Naive thymus-derived CD4-positive, alpha-beta T cell (primary cell): ENCODE measurements at places on chromosomes 6 and 20. TPM values are rescaled to one million over a fixed set of nuclear protein-coding genes. Genes with fewer than 3 reads are reported as not detected.

DNA sequence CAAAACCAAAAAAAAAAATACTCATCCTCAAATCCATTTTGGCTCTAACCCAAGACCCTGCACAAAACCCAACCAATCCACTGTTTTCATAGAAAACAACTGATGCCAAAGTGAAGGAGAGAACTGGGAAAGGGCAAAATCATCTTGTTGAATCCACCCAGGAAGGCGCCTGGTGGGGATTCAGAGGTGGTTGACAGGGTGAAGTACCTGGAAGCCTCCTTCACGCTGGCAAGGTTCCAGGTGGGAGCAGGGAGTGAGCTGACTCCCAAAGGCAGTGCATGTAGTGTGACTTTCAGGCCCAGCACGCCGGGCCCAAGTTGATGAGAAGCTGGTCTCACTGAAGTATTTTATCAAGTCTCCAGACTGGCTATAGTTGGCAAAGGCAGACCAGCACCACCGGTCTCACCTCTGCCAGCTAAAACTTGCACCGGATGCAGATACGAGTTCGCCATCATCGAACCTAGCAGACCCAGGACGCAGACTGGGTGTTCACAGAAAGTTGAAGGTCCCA, 16.5 kb downstream of the PPP1R10 start:
- DNase-seq: no peak
- H3K4me3 ChIP-seq: no peak overlapping the region
- peaks cover 54% of the 10 kb centered on the region for H3K36me3 ChIP-seq

The MUC22 gene
- total RNA-seq: not detected

DNA sequence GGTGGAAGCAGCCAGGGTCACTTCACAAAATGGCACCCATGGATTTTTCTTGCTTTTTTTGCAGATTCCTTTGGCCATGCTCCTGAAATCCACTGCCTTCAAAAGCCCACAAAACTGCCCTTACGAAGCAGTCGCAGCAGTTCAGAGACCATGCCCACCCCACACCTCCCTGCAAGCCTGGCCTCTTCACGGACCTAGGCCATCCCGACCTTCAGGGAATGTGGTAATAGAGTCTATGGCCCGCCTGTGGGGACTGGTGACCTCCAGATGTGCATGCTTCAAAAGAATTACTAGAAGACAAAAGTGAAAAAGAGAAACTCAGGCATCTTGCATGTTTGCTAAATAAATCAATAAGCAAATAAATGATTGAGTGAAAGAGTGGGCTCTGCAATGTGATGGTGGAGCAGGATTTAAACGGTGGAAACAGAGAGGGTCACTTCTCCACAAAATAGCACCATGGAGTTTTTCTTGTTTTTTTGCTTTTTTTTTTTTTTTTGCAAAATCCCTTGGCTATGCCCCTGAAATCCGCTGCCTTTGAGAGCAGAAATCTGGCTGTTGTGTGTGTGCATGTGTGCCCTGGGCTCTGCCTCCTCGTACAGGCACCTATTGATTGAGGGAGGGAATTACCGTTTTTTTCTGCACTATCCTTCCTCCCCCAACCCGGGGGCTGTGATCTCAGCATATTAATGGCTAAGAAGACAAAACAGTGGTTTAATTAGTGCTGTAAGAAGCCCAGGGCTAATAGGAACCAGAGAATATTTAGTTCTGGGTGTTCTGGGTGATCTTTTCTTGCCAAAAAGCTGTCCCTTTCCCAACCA, 107.4 kb downstream of the PXDC1 start:
- H3K27ac ChIP-seq: no peak overlapping the region
- DNase-seq: no peak
- H3K36me3 ChIP-seq: no peaks in the 10 kb centered on the region
- H3K4me3 ChIP-seq: no peak overlapping the region
- no peaks in the 10 kb centered on the region for H3K27me3 ChIP-seq

DNA sequence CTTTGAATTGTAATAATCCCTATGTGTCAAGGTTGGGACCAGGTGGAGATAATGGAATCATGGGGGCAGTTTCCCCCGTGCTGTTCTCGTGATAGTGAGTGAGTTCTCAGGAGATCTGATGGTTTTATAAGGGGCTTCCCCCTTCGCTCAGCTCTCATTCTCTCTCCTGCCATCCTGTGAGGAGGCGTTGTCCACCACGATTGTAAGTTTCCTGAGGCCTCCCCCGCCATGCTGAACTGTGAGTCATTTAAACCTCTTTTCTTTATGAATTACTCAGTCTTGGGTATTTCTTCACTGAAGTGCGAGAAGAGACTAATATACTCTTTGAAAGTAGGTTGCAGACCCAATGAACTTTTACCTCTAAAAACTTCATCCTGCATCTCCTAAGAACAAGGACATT, 39.2 kb upstream of the KCNG1 start:
- DNase-seq: no peak
- no peaks in the 10 kb centered on the region for H3K27me3 ChIP-seq
- no peaks in the 10 kb centered on the region for H3K4me1 ChIP-seq

- no peaks in the 10 kb centered on the region for H3K36me3 ChIP-seq
- H3K27ac ChIP-seq: no peak overlapping the region
- H3K27me3 ChIP-seq: peaks cover 4% of the 10 kb centered on the region
- peaks cover 11% of the 10 kb centered on the region for H3K4me1 ChIP-seq
- H3K4me3 ChIP-seq: peak overlapping the region; percentile 58
- no peak for DNase-seq
These were observed 4.9 kb upstream of the DLL1 start for GRCh38 chr6:170295510-170296422.

The BTN1A1 gene
- total RNA-seq: not detected in 2 replicates

DNA sequence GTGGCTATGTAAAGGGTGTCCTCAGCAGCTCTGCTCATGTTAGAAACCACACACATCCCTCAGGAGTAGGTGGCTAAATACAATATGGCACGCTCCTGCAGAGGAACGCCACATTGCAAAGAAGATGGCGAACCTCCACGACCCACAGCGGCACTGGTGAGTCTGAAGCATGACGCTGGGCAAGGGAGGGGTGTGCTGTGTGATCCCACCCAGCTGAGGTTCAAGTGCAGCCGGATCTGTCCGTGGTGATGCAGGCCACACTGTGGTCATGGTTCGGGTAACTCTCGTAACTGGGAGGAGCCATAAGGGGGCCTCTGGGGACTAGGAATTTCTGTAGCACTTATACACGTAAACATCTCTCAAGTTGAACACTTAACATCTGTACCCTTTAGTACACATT, 23.4 kb upstream of the APMAP start:
- H3K4me1 ChIP-seq: no peaks in the 10 kb centered on the region
- DNase-seq: no peak
- no peak overlapping the region for H3K27ac ChIP-seq
- H3K4me3 ChIP-seq: no peak overlapping the region

DNA sequence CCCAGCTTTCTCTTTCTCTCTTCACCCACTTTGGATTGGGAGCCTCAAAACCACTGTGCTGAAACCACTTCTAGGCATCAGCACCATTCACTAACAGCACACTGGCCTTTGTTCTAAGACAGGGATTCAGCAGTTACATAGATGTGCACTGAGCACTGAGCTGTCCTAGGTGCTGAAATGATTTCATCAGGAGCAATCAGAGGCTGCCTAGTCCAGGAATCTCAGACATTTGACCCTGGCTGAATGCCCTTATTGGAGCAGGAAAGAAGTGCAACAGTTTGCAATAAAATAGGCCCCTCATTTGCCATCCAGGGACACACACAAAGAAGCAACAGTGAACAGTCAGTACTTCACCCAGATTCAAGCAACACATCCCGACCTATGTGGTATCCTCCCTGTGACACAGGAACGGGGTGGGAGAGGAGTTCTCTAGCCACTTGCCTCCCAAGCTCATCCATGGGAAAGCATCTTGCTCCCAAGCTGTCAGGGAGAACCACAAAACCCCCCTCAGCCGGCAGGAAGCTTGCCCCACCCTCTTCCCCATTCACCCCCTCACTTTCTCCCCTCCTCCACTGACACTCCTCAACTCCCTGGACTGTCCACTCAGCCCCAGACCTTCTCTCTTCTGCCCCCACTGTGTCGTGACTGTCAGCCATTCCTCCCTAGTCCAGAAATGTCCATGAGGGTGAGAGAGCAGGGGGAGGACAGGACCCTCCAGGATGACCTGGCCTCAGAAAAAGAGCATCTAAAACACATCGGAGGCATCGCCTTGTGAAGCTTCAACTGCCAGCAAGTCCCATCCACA, 304.4 kb downstream of the PREX1 start:
- H3K27ac ChIP-seq: no peak overlapping the region
- no peak for DNase-seq
- no peak overlapping the region for H3K4me3 ChIP-seq
- H3K4me1 ChIP-seq: no peaks in the 10 kb centered on the region
- H3K36me3 ChIP-seq: no peaks in the 10 kb centered on the region
- H3K27me3 ChIP-seq: no peaks in the 10 kb centered on the region

The CLVS2 gene
- total RNA-seq: not detected in 2 replicates

GRCh38 chr6:34950849-34951248, 61.8 kb downstream of the ANKS1A start:
- H3K4me3 ChIP-seq: no peak overlapping the region
- H3K27ac ChIP-seq: no peak overlapping the region
- H3K4me1 ChIP-seq: peaks cover 5% of the 10 kb centered on the region
- no peaks in the 10 kb centered on the region for H3K36me3 ChIP-seq
- DNase-seq: no peak
